ENCODE measurements at places on chromosomes 3 and 15.

DNA sequence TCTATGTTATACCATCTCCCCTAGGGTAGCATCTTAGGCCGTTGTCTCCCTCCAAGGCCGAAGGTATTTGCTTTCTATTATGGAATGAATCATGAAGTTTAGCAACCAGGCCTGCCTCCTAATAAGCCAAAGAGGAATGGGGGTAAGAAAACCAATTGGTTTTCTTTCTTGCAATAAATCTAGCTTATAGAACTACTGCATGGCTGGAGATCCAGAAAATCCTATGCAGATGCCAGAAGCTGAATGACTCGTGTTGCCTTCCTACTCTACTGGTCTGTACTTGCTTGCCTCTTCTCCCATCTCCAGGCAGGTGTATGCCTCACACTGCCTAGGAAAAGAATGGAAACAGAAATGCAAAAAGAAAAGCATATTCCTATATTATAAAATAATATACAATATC, 31.1 kb upstream of the IL16 start:
- DNase-seq = no peak

GRCh38 chr3:152120601-152121269, 148.0 kb upstream of the MBNL1 start:
- no peak for DNase-seq

GRCh38 chr3:157786211-157786610, 283.0 kb upstream of the VEPH1 start:
- DNase-seq = peak; percentile 3

DNA sequence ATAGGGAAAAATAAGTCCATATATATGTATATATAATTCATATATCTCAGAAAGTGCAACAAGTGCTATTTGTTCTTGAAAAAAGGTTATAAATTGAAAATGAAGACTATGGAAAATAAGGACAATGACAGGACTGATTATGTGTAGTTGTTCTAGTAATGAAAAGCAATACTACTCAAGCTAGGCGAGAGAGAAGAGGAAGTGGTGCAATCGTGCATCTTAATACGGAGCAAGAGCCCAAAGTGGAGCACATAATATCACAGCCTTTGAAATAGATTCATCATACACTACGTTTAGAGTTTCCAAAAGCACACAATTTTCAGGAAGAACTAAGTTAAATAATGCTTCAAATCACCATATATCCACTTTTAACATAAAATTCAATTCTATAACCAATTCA, 87.9 kb downstream of the ULK4 start:
- no peak for DNase-seq

GRCh38 chr3:78496501-78496900, 1271.3 kb downstream of the ROBO1 start:
- DNase-seq = no peak

DNA sequence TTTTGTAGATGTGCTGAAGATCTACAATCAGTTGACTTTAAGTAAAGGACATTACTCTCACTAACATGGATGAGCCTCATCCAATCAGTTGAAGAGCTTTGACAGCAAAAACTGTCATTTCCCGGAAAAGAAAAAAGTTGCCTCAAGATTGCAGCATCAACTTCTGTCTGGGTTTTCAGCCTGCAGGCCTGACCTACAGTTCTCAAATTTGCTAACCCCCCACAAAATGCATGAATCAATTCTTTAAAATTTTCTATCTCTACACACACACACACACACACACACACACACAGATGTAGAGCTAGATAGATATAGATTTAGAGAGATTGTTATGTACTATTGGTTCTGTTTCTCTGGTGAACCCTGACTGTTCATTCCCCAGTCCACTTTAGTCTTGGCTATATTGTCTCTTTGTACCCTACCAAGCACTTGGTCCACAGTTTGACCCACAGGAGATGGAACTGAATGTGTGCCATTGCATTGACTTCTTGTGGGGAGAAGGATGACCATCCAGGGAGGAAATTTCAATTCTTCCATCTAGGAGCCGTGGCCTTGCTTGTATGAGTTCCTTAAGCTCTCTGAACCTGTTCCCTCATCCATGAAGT, 228.3 kb downstream of the CLSTN2 start:
- DNase-seq = no peak

DNA sequence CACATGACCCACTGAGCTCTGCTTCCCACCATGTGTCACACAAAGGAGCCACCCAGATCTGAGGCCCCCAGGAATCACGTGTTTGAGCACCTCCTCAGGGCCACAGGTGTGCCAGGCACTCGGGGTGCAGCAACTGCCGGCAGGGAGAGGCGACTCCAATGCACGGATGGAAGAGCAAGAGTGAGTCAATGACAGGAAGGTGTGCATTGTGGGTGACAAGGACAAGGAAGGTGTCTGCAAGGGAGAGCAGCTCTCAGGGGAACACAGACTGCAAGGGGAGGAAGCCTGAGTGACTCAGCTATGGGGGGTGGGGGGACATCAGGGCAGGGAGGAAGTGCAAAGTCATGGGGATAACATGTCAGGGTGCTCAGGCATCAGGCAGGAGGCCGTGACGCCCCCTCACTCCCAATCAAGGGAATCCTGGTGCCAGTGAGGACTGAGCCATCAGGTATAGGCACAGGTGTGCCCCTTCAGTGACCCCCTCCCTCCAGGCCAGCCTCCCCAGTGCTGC, 67.4 kb downstream of the NUP210 start:
- no peak for DNase-seq

- DNase-seq = no peak
These were observed 388.4 kb upstream of the NDN start for GRCh38 chr15:24075420-24076089.

- DNase-seq = no peak
These were observed 10.3 kb downstream of the CXCR6 start for GRCh38 chr3:45953536-45953935.

DNA sequence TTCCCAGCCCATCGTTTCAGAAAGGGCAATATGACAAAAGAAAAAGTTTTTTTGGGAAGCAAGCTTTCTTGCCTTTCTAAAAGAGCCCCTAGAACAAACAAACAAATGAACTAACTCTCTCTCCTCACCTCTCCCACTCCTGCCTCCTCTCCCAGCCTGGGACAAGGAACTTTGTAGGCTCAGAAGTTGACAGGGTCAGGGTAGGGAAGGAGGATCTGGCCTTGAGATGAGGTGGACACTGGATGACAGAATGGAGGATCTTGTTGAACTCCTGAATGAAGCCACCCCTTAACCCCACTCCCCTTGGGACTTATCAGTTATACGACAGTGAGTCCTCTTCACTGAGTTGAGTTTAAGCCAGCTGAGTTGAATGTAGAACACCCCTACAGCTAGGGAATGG, 1.6 kb upstream of the ITGA11 start:
- DNase-seq = no peak

DNA sequence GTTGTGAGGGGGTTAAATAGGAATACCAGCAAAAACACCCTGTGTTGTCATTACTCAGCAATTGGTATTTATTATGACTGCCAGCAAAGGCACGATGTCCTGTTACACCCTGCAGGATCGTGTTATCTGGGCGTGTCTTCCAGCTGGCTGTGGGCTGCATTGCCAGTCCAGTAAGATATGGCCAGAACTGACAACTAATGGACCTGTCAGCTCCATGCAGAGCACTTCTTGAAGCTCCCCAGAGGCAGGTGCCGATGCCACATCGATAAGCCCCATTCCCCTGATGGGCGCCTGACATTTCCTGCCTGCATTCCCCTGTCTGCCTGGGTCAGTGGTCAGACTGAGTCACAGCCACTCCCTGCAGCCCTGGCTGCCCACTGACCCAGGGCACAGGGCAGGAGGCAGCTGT, 79.7 kb upstream of the RASGRF1 start:
- no peak for DNase-seq

- no peak for DNase-seq
These were observed 246.0 kb upstream of the CBLB start for GRCh38 chr3:106114848-106115247.

DNA sequence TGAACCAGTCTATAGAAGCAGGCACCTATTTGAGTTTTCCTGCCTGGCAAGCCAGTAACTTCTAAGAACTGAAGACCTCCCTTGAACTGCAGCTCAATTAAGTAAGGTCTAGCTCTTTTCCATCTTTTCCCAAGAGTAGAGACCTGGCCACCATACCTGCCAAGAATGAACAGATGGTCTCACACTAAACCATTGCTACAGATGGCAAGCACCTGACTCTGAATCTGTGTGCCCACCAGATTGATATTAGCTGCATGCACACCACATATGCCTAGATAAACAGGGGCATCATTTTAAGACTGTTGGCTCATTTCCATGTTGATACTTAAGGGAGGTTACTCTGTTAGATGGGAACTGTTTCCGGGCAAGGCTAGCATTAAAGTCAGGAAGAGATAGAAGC, 34.8 kb upstream of the GSK3B start:
- no peak for DNase-seq

GRCh38 chr3:165954171-165954570, 116.9 kb upstream of the BCHE start:
- no peak for DNase-seq

- no peak for DNase-seq
These were observed 28.7 kb downstream of the CMTM7 start for GRCh38 chr3:32420126-32421038.

DNA sequence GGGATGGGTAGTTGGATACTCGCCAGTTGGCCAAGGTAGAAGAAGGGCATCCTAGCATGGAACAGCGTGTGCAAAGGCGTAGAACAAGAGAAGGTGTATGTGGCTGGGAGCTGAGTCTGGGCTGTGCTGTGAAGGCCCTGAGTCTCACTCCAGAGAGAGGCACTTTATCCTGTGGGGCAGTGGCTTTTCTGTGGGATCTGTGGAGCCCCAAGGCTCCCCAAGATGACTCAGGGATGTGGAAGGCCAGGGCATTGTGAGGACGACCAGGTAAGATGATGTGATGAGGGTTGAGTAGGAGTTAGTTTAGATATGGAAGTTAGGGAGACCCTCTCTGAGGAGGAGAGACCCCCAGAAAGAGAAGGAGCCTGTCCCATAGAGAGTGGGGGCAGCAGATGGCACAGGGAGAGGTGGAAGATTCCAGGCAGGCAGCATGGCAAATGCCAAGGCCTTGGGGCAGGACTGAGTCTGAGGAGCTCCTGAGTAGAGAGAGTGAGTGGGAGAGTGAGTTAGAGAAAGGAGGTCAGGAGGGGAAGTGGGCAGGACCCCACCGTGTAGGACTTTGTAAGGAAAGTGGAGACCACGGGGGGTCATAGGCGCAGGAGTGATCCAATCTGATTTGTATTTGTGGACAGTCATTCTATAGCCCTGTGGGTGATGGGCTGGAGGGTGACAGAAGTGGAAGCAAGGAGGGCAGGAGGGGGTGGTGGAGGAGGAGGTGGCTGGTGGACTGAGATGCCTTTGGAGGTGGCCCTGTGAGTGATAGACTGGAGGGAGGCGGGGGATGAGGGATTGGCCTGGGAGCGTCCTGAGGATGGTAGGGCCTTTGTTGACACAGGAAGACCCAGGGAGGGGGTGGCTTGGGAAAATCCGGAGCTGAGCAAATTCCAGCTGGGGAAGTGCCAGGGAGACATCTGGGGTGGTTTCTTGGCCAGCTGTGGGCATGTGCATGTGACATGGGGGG, 50.3 kb downstream of the FBLN2 start:
- no peak for DNase-seq

GRCh38 chr3:197552198-197552597, 3.6 kb downstream of the BDH1 start:
- no peak for DNase-seq

DNA sequence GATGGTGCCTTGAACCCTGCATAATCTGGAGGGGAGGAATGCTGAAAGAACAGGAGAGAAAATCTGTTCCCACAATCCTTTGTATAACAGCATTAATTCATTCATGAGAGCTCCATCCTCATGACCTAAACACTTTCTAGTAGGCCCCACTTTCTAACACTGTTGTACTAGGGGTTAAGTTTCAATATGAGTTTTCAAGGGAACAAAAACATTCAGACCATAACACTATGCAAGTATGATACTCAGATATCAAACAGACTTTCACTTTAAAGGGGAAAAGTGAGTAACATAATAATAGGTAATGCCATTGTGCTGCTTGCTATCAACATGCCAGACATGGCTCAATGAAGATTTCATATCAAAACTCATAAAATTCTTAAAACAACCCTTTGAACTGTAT, 32.4 kb upstream of the PLSCR2 start:
- DNase-seq = no peak

DNA sequence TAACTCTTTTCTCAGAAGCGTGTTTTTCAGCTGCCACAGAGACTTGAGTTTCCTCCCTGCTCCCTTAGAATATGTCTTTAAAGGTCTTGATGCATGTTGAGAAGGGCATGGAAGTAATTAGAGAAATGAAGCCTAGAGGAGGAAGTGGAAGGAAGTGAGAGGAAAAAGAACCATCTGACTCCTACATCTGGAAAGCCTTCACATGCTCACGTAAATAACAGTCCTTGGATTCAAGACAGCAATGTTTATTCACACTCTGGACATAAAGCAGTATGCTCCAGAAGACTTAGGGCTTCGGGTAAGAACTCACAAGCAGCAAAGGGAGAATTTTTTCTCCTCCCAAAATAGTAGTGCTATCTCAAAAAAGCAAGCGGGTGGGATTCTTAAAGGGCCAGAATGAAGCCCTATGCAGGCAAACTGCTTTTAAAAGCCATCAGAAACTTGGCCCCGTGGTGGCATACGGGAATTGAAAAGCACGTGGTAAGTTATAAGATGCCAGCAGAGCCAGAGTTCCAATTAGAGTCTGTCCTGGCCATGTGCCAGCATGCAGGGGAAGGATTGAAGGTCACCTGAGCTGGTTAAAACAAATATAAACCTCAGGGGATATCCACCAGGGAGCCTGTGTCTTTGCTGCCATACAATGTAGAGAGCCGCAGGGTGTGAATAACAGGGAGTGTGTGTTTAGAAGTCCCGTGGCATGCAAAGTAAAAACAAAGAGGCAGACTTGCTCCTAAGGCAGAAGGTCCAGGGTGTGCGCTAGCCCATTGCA, 380.8 kb upstream of the NDN start:
- no peak for DNase-seq

GRCh38 chr3:23959135-23959900, 14.2 kb downstream of the NR1D2 start:
- DNase-seq = no peak

All from hippocampal formation (tissue), 2 donors.